Activated CD4-positive, alpha-beta T cell treated with anti-CD3 and anti-CD28 coated beads, Interleukin-2, amount 50 U/mL, for 1 hour (primary cell): ENCODE measurements at places on chromosomes 3 and 15.

DNA sequence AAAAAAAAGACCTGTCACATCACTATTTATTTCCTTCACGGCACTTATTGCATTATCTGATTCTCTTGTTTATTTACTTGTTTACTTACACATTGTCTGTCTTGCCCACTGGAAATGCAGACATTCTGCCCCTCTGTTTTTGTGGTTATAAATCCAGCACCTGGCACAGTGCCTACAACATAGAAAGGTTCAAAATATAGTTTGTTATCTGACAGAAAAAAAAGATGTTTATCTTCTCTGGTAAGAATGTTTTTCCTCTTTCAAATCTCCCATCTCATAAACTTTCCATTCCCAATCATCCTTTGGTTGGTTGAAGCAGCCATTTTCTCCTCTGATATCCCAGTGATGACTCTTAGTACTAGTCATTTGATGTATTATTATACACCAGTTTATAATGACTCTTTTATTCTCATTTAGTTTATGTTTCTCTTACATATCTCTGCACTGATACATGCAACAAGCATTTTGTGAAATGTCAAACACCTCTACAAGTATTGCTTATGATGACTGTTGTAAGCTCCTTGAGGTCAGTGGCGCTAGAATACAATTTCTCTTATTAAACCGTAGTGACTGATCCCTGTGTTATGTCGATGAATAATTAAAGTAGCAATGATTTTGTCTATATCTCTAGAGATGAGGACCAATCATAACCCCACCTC lies 398.4 kb upstream of the TBL1XR1 start:
- DNase-seq = no peak

- no peak for DNase-seq
Observed at GRCh38 chr3:94137377-94137776, 74.5 kb downstream of the NSUN3 start.

GRCh38 chr15:89299896-89300295 lies 34.7 kb downstream of the POLG start:
- no peak for DNase-seq

DNA sequence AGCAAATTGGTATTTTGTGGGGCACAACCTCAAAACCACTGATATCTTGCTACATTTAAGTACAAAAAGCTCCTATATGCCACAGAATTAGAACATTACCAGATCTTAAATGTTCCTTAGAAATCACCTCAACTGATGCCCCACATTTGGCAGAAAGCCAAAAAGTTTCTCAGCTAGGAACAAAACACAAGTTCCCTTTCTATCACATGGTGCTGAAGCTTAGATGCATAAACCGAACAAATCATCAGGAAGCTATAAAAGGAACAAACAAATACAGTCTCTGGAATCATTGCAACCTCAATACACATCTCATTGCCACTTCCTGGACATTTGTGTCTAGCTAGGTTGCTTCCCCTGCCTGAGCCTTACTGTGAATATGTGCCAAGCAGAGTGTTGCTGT lies 492.6 kb downstream of the LPP start:
- DNase-seq = no peak

GRCh38 chr3:20055842-20056241 lies 15.6 kb downstream of the KAT2B start:
- no peak for DNase-seq

- no peak for DNase-seq
Observed at GRCh38 chr15:29196722-29197121, 72.9 kb downstream of the NSMCE3 start.

GRCh38 chr3:180250172-180250571 lies 213.4 kb upstream of the PEX5L start:
- no peak for DNase-seq
